ENCODE measurements at places on chromosomes 6 and 20. TPM values are rescaled to one million over a fixed set of nuclear protein-coding genes. Genes with fewer than 3 reads are reported as not detected.

The CDH26 gene
- total RNA-seq, result 0.13 TPM

The SLC22A16 gene
- total RNA-seq, result not detected

The ULBP3 gene
- total RNA-seq, result 5.3 TPM

The ADISSP gene
- total RNA-seq, result 141 TPM

The C6orf15 gene
- total RNA-seq, result 0.07 TPM

The TBC1D22B gene
- total RNA-seq, result 6.0 TPM

The RSPH4A gene
- total RNA-seq, result 0.14 TPM

The FUCA2 gene
- 53.2 TPM for total RNA-seq
